Amniotic stem cell (primary cell): ENCODE measurements at places on chromosomes 6 and 20.

- DNase-seq: no peak
Measured at GRCh38 chr6:83432636-83433035, 1.8 kb upstream of the ME1 start.

- no peak for DNase-seq
Measured at GRCh38 chr6:163085861-163086623, 328.5 kb upstream of the QKI start.

DNA sequence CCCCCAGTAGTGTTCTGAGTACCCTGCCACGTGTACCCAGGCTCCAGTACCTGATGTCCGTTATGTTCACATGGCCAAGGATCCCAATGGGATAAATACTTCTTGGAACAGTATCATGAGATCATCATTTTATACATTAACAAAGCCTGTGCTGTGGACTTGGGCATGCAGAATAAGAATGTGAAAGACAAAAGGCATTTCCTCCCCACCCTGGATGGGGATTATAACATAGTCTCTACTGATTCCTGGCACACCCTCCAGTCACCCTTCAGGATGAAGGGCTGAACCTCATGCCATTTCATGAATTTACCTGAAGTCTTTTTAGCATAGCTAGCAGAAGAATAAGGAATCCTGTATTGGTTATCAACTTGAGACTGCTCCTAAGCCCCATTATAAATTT lies 2.8 kb downstream of the TNFRSF21 start:
- no peak for DNase-seq

DNA sequence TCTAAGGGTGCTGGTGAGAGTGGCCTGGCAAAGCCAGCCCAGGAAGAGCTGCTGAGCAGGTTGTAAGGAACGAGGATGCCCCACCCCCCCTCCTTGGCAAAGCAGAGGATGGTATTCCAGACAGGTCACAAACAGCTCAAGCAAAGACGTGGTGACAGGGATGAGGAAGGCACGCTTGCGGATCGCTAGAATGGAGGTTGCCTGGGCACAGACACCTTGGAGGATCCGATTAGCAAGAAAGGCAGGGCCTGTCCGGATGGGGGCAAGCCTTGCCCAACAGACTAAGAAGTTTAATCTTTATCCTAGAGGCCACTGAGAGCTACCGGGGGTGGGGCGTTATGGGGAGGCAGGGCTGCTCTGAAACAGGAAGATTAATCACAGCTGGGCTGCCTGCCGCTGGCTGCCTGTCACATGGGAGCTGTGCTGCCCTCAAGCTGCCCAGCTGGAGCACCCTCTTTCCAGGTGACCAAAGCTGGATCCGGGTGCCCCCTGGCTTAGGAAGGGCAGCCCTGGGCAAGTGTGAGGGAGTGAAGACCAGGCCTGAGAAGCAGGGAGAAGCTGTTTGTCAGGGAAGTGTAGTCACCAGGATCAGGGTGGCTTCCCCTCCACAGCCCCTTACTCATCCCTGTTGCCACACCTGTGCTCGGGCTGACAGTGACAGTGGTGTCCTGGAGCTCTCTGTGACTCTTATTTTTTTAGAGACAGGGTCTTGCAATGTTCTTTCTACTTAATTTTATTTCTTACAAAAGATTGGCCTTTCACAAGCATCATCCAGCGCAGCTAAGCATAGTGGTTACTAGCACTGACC lies 9.1 kb upstream of the MAPK13 start:
- DNase-seq: no peak

- no peak for DNase-seq
Measured at GRCh38 chr6:156794546-156795354, 17.6 kb downstream of the ARID1B start.

DNA sequence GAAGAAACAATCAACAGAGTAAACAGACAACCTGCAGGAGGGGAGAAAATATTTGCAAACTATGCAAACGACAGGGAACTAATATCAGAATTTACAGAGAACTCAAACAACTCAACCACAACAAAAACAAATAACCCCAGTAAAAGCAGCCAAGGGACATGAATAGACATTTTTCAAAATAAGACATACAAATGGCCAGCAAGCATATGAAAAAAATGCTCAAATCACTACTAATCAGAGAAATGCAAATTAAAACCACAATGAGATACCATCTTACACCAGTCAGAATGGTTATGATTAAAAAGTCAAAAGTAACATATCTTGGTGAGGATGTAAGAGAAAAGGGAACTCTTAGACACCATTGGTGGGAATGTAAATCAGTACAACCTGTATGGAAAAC lies 215.0 kb downstream of the THBS2 start:
- DNase-seq: no peak

DNA sequence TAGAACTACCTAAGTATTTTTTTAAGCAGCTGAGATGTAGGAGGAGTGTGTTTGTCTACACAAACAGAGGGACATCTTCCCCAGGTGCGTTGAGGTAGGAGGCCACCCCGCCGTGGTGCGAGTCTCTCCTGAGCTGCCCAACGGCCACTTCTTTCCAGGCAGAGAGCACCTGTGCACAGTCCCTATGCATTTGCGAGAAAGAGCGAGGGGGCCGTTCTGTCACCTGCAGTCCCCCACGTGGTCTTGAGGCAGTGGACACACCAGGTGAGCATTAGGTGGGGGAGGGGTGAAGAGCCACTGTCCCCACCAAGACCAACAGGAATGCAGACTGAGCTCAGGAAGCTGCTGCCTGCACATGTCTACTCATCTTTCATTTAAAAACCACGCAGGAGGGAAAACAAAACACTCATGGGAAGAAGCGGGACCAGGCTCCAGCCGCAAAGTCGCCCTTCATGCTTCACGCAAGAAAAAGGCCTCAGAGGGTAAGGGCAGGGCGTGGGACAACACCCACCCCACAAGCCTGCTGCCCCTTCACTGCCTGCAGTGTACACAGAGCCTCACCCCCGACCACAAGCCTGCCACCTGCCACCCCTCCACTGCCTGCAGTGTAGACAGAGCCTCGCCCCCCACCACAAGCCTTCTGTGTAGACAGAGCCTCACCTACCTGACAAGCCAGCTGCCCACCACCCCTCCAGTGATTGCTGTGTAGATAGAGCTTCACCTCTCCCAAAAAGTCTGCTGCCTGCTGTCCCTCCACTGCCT lies 142.0 kb downstream of the DLL1 start:
- DNase-seq: no peak

GRCh38 chr6:37565267-37566110 lies 65.8 kb upstream of the CCDC167 start:
- DNase-seq: no peak

DNA sequence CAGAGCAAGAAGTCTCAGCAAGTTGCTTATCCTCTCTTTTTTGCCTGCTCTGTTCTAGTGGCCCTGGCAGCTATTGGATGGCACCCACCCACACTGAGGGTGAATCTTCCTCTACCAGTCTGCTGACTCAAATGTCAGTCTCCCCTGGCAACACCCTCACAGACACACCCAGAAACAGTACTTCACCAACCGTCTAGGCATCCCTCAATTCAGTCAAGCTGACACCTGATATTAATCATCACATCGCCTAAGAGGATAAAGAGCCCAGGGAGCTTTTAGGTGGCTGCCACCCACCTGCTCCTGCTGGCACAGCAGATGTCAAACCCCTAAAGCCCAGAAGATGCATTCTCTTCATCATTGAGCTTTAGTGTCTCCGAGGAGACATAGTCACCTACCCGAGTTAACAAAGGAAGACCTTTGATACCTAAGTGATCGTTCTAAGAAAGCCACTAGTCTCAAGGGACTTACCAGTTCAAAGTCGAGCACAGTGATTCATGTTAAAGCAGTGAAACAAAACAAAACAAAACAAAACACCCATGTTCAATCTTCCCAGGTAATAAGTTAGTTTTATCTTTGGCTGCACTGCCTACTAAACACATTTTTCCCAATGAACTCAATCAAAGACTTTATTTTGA lies 97.7 kb upstream of the KCNQ5 start:
- no peak for DNase-seq

- peak; percentile 75 for DNase-seq
Measured at GRCh38 chr6:18323935-18324705, 59.8 kb upstream of the DEK start.

GRCh38 chr20:62494537-62494936 lies 18.7 kb upstream of the GATA5 start:
- DNase-seq: no peak

DNA sequence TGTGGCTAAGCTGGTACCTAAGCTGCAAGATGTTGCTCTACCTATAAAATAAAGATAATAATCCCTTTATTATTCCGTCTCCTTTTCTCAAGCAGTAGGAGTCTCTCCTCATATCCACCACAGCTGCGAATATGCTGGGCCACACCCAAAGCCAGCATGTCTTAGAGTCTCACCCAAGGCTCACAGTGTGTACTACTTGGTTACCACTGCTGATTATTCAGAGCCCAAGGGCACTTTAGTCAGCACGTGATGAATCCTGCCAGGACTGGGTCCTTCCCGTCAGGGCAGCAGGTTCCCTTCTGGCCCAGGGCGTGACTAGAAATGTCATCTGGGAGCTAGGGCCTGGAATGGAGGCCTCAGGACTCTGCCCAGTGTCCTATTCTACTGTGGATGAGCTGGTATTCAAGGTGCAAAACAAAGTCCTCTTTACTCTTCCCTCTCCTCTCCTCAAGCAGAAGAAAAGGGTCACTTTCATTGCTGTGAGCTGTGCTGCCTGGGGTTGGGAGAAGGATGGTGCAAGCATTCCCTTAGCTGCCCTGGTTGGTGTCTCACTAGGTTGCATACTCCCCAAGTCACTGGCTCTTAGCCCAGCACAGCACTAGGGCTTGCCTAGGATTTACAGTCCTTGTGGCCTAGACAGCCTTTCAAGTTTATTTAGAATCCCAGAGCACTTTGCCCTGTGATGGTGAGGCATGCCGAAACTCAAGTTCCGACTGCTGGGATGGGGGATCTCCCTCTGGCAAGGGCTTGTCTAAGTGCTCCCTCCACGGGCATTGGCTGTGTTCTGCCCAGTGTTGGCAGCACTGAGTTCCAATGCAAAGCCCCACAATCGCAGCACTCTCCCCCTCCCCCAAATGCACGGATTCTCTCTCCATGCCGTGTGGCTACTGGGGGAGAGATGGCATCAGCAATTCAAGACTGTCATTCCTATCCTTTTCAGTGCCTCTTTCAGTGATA lies 320.2 kb downstream of the BTBD9 start:
- DNase-seq: no peak

GRCh38 chr6:168082860-168083513 lies 4.0 kb upstream of the FRMD1 start:
- no peak for DNase-seq

GRCh38 chr20:19929481-19930145 lies 87.5 kb upstream of the NAA20 start:
- no peak for DNase-seq

DNA sequence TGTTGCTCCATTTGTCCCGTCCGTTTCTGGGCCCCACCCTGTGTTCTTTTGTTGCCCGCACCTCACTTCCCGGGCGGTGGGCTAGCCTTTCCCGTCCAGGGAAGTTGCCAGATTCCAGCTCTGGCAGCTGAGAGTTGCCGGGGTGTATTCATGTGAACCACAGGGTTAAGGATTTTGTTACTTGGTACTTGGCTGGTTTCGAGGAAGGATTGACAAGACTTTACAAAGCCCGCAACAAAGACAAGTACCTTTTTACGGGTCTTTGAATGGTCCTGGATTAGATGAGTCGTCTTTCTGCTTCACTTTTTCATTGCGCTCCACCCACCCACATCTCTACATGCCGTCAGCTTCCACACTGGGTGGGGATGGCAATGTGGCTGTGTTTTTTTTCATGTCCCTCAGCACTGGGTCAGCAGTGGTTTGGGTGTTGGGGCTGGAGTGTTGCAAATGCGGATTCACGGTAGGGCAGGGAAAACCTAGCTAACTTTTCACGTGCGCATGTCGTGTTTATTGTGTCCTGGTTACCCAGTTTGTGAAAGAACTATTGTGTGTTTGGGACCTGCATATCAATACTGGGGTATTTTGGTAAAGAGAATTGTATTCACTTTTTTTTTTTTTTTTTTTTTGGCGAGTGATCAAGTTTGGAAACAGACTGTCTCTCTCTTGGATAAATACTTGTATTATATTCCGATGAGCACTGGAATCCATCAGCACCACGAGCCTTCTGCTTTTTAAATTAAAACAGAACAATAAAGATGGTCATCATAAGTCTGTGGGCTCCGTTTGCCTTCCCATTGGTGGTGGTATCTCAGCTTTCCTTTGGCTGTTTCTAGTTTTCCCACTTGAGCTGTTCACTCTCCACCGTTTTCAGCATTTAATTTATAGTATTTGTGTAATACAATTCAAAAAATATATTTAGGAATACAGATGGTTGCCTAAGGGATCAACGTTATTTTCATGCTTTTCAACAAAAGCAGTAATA lies 1.2 kb downstream of the DUSP22 start:
- no peak for DNase-seq

- no peak for DNase-seq
Measured at GRCh38 chr6:113511100-113511499, 346.0 kb upstream of the MARCKS start.

DNA sequence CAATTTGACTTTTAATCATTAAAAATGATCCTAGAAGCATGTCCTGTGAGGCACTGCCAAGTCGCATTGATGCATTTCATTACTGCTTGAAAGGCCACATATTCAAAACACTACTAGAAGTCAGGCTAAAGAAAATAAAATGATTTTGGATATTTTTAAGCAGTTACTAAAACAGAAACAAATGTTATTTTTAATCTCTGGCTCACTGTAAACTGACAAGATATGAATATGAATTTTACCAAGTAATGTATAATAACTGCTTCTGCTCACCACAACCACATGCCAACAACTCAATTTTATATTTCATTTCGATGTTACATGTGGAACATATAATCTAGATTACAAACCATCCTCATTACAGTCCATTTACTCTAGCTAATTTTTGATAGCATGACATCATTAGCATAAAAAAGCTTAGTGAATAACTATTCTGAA lies 90.6 kb downstream of the ATXN1 start:
- DNase-seq: no peak

DNA sequence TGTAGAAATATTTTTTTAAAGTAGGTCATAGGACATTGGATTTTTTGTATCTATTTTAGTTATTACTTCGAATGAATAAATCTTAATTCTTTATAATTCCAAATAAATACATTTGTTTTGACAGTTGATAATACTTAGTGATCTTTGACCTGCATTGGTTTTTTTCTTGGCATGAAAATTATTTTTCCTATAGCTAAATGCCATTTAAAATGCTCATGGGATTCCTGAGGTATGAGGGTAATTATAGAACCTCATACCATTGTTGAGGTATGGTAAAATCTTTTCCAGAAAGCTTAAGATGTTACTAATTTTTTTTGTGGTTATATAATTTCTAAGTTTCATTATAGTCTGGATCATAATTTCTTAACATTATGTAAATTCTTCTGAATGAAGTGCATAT lies 8.3 kb downstream of the PM20D2 start:
- DNase-seq: no peak

GRCh38 chr6:398558-399078 lies 7.1 kb downstream of the IRF4 start:
- no peak for DNase-seq

GRCh38 chr6:28543651-28544610 lies 18.2 kb downstream of the GPX5 start:
- DNase-seq: no peak
